ENCODE measurements at places on chromosomes 6 and 20.

DNA sequence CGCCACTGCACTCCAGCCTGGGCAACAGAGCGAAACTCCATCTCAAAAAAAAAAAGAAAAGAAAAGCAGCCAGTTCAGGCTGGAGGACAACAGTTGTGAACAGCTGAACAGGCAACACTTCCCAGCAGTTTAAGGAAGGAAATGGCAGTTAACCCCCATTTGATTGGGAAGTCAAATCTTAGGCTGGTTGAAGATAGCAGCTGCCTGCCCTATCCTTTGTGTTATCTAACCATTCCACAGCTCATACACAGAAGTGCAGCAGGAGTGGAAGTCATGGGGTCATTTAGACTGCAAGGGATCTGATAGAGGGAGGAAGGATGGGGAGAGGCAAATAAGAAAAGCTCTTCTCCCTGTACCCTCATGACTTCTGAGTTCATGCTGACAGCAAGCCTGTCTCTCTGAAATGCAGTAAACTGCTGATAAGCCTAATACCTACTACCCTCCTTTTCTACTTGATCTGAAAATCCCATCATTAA lies 35.3 kb downstream of the KCTD20 start:
- DNase-seq, result no peak

DNA sequence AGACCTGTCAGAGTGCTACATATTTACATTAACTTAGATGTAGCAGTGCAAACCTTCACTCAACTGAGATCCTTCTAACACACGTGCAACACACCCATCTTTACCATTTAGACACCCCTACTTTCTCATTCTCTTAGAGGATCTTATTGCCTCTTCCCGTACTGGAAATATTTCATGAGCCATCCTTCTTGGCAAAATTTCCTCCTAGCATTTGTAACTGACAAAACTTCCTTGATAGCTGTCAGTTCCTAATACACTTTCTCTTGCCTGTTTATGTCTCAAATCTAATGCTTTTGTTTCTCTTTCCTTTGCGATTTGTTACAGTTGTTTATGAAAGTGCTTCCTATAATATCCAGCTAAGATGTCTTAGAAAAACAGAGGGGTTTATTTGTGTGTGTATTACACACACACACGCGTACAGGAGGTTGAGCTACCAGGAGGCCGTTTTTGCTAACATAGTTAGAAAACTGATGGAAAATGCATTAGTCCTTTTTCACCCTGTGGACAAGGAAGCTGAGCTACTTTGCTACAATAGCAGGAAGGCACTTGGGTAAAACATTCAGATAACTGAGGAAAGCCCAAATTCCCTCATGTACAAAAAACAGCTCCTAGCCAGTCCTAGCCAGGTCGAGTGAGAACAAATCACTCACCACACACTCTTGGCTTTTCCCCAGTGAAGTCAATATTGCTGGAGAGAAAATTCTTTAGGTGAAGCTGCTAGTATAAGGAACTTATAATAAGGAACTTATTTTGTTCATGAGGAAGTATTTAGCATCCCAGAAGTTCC lies 153.6 kb downstream of the NFATC2 start:
- DNase-seq, result no peak

DNA sequence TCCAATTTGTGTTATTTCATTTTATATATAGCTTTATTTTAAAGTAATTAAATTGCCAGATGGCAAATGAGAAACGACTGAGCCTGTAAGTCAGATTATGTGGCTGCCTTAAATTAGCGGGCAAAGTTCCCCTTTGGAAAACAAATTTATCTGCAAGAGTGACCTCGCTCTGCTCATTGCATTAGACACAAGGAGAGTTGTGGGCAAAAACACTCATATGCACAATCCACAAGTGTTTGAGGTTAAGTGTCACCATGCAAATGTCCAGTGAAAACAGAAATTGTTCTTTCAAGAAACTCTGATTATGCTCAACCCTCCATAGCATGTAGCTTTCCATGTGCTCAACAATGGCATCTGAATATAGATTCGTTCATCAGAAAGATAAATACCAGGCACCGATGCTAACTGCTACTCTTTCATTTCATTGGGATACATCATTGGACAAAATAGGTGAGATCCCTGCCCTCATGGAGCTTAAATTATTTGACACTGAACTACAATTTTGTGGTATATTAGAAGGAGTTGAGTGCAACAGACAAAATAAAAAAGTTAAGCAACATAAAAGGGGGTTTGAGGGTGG lies 1.7 kb upstream of the NHSL1 start:
- DNase-seq, result no peak

DNA sequence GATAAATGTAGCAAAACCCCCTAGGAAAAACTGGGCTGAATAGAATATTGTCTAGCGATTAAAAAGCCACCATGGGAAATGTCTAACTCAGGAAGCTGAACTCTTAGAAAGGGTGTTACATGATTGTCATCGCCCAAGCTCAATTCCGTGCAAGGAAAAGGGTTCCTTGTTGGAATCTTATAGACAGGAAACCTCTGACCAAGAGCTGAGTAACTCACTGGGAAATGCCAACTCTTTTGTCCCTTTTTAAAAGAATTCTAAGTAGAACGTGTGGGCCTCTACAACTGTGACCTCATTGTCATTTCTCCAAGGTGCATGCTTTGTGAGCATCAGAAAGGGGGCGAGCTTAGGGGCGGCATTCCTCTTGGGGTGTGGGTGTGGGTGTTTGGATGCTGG lies 88.1 kb downstream of the SYNJ2 start:
- DNase-seq, result no peak

GRCh38 chr20:33169176-33169794 lies 1.3 kb downstream of the BPIFA2 start:
- DNase-seq, result no peak

- no peak for DNase-seq
These were observed 26.8 kb upstream of the NRSN1 start for GRCh38 chr6:24099181-24099580.

- no peak for DNase-seq
These were observed 70.9 kb downstream of the PACRG start for GRCh38 chr6:162798546-162799266.

DNA sequence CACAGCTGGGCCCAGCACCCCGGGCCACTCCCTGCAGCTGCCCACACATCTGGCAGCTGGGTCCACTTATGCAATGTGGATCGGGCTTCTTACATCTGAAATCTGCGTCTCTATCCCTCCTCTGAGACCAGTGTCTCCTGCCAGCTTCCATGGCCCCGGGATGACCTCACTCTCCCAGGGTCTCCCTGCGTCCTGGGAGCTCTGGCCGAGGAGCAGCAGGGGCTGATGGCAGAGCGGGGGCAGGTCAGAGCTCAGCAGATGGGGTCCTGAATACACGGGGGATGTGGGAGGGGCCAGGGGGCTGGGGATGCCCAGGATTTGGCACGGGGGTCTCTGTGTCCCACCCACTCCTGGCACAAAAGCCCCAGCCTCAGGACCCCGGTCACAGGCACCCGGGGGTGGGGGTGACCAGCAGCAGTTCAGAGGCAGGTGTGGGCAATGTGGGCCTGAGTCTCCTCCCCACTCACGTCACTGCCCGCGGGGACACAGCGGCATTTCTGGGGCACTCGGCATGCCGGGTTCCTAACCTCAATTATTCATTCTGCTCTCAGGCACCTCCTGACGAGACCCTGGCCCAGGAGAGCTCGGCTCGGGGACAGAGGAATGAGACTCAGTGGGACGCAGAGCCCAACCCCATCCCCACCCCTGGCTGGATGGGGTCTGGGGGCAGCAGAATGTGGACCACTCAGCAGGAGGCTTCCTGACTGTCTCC lies 16.4 kb downstream of the CHRNA4 start:
- DNase-seq, result no peak

DNA sequence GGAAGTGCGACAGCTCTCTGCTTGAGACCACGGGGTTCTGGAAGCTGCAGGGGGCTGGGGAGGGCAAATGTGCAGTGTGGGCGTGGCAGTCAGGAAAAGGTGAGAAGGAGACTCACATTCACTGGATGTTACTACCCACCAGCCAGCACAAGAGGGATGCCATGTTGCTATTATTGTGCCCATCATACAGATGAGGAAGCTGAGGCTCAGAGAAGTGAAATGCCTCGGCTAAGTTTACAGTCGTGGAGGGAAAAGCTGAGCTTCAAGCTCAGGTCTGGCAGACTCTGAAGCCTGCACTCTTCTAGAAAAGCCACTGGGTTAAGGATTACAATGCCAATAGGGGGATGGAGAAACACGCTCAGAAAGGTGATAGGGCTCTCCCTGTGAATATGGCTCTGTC lies 34.4 kb downstream of the HNF4A start:
- DNase-seq, result no peak

DNA sequence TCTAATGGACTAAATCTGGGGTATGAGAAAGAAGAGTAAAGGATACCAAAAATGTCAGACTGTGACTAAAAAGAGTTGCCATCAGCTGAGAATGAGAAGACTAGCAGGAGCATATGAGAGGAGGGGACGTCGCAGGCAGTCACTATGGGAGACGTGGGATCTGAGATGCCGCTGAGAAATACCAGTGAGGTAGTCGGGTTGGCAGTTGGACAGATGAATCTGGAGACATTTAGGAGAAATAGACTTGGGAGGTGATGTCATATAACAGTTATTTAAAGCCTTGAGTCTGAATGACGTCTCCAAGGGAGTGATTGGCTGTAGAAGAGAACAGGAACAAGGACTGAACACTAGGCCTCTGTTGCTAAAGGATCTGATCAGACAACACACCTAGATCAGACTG lies 51.5 kb upstream of the TRIM26 start:
- DNase-seq, result no peak

DNA sequence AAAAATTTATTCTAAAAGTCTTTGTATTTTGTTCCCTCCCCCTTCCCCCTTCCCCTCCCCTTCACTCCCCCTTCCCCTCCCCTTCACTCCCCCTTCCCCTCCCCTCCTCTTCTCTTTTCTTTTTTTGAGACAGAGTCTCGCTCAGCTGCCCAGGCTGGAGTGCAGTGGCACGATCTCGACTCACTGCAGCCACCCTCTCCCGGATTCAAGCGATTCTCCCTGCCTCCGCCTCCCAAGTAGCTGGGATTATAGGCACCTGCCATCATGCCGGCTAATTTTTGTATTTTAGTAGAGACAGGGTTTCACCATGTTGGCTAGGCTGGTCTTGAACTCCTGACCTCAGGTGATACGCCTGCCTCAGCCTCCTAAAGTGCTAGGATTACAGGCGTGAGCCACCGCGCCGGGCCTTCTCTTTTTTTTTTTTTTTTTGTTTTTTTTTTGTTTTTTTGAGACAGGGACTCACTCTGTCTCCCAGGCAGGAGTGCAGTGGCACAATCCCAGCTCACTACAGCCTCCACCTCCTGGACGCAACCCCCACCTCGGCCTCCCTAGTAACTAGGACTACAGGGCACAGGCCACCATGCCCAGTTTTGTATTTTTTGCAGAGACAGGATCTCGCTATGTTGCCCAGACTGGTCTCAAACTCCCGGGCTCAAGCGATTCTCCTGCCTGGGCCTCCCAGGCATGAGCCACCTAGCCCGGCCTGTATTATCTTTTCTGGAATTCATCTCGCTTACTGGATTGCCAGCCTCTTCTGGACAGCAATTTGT lies 1.1 kb upstream of the AFG1L start:
- no peak for DNase-seq

All from GM19239 (cell line).